ENCODE measurements at places on chromosomes 11 and 22. TPM values are rescaled to one million over a fixed set of nuclear protein-coding genes. Genes with fewer than 3 reads are reported as not detected.

GRCh38 chr11:79472819-79473529 is 32.1 kb upstream of the TENM4 start:
- no peaks in the 10 kb centered on the region for H3K4me1 ChIP-seq
- H3K36me3 ChIP-seq: no peaks in the 10 kb centered on the region
- DNase-seq: no peak
- H3K27me3 ChIP-seq: no peaks in the 10 kb centered on the region
- H3K4me3 ChIP-seq: no peak overlapping the region

Gene PHOX2A
- not detected for total RNA-seq

- H3K4me3 ChIP-seq: no peak overlapping the region
- H3K27ac ChIP-seq: no peak overlapping the region
- H3K36me3 ChIP-seq: no peaks in the 10 kb centered on the region
- H3K4me1 ChIP-seq: no peaks in the 10 kb centered on the region
- DNase-seq: no peak
Measured at GRCh38 chr11:15969701-15970329, 386.5 kb downstream of the SOX6 start.

DNA sequence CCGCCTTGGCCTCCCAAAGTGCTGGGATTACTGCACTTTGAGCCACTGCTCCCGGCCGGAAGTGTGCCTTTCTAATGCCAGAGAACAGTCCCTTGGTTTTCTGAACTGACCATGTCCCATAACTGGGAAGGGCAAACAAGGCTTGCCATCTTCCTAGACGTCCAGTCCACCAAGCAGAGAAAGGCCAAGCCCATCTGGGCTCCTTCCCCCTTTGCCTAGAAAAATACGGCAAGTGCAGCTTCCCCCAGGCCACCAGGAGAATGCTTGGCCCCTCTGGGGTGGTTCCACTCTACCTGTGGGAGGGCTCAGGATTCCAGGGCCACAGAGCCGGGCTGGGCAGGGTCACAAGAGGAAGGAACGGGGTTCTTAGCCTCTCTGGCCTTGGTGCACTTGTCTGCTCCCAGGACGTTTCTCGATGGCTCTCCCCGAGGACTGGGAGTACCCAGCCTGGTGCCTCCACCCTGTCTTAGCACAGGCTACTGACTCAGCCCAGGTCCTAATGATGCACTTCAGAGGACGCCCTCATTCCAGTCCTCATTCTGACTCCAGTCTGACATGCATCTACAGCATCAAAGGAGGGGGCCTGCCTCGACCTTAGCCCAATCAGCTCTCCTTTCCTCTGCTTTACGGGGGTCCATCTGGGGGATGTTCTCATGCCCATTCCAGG is 1.2 kb downstream of the USP2 start:
- no peaks in the 10 kb centered on the region for H3K36me3 ChIP-seq
- DNase-seq: no peak
- H3K4me1 ChIP-seq: peaks cover 20% of the 10 kb centered on the region
- H3K4me3 ChIP-seq: no peak overlapping the region
- no peak overlapping the region for H3K27ac ChIP-seq

DNA sequence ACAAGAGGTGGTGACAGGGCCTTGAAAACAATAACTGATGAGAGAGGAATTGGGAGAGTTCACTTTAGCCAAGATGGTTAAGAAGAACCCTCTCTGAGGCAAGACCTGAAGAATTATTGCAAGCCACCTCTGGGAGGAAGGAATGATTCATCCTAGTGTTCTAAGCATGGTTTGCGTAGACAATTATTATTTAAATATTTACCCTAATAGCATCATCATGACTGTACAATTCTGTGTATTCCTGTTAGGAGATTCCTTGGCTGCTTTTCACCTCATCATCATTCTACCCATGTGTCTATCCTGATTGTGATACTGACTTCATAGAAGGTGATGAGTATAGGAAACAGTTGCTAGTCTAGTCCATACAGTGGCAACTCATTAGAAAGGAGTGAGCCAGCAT is 264.4 kb downstream of the DDX10 start:
- H3K36me3 ChIP-seq: no peaks in the 10 kb centered on the region
- no peak overlapping the region for H3K27ac ChIP-seq
- DNase-seq: no peak
- H3K4me1 ChIP-seq: no peaks in the 10 kb centered on the region

- H3K36me3 ChIP-seq: no peaks in the 10 kb centered on the region
- H3K27ac ChIP-seq: no peak overlapping the region
- peaks cover 4% of the 10 kb centered on the region for H3K27me3 ChIP-seq
- no peaks in the 10 kb centered on the region for H3K4me1 ChIP-seq
Measured at GRCh38 chr22:32665676-32666075, 135.8 kb upstream of the TIMP3 start.

Gene SLC17A6
- total RNA-seq: not detected

- no peak overlapping the region for H3K27ac ChIP-seq
- no peak overlapping the region for H3K4me3 ChIP-seq
- H3K27me3 ChIP-seq: no peaks in the 10 kb centered on the region
- H3K4me1 ChIP-seq: peaks cover 80% of the 10 kb centered on the region
- no peak for DNase-seq
Measured at GRCh38 chr11:6405846-6406245, 13.0 kb downstream of the APBB1 start.

- no peaks in the 10 kb centered on the region for H3K4me1 ChIP-seq
- peaks cover 7% of the 10 kb centered on the region for H3K27me3 ChIP-seq
- no peak overlapping the region for H3K4me3 ChIP-seq
- no peaks in the 10 kb centered on the region for H3K36me3 ChIP-seq
- no peak for DNase-seq
Measured at GRCh38 chr11:8276528-8276927, 12.8 kb upstream of the LMO1 start.

GRCh38 chr11:19819148-19819547 is 106.5 kb downstream of the NAV2 start:
- no peaks in the 10 kb centered on the region for H3K4me1 ChIP-seq
- DNase-seq: no peak
- no peaks in the 10 kb centered on the region for H3K36me3 ChIP-seq
- no peak overlapping the region for H3K27ac ChIP-seq
- no peak overlapping the region for H3K4me3 ChIP-seq

DNA sequence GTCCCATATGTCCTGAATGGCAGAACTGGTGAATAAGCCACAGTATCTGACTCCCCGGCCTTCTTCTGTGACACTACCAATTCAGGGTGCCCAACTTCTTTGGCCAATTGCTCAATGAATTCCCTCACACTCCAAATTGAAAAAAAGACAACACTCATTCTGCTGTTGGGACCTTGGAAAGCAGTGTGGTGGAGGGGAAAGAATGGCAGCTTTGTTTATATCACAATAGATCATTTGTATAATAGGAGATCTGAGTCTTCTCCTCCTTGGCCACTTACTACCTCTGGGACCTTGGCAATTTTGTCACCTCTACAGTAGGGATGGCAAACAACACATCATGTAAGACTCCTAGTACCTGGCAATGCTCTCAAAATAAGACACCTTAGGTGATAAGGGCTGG is 64.6 kb downstream of the OPCML start:
- no peak overlapping the region for H3K27ac ChIP-seq
- H3K36me3 ChIP-seq: no peaks in the 10 kb centered on the region
- H3K27me3 ChIP-seq: no peaks in the 10 kb centered on the region
- no peak for DNase-seq
- H3K4me3 ChIP-seq: no peak overlapping the region

All from CD4-positive, CD25-positive, alpha-beta regulatory T cell (primary cell).